ENCODE measurements at places on chromosomes 12 and 14. TPM values are rescaled to one million over a fixed set of nuclear protein-coding genes. Genes with fewer than 3 reads are reported as not detected.
A peak's percentile ranks its signal among the peaks of the same experiment; 100 is the strongest.

Gene AP1G2
- total RNA-seq, result 6.7 TPM

Gene SPPL3
- 5.1 TPM for total RNA-seq

Gene SYT1
- 0.59 TPM for total RNA-seq

Gene AQP5
- total RNA-seq, result 0.07 TPM

Gene BDKRB2
- total RNA-seq, result not detected

Gene ARHGDIB
- total RNA-seq, result 231 TPM

Gene PLBD1
- 0.40 TPM for total RNA-seq

- no peak for DNase-seq
Observed at GRCh38 chr14:64873506-64874219, 6.0 kb downstream of the SPTB start.

GRCh38 chr14:95265106-95266094 is 54.3 kb downstream of the CLMN start:
- peak; percentile 93 for DNase-seq

GRCh38 chr14:52108823-52109222 is 40.0 kb upstream of the NID2 start:
- DNase-seq, result no peak

DNA sequence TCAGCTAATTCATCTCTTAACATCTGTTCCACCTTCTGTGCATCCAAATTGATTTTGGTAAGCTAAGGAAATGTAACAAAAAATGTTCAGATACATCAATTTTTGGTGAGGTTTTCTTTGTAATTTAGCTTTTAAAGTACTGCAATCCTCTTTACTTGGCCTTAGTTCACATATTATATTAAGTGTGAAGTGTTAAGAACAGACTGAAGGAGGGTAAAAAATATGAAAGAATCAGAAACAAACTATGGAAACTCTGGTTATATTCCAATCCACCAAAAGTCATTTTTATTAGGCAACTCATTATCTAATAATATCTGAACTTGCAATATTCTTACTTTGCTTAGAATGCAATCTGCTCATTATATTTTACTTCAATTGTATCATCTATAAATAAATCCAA is 49.1 kb downstream of the CEP290 start:
- no peak for DNase-seq

DNA sequence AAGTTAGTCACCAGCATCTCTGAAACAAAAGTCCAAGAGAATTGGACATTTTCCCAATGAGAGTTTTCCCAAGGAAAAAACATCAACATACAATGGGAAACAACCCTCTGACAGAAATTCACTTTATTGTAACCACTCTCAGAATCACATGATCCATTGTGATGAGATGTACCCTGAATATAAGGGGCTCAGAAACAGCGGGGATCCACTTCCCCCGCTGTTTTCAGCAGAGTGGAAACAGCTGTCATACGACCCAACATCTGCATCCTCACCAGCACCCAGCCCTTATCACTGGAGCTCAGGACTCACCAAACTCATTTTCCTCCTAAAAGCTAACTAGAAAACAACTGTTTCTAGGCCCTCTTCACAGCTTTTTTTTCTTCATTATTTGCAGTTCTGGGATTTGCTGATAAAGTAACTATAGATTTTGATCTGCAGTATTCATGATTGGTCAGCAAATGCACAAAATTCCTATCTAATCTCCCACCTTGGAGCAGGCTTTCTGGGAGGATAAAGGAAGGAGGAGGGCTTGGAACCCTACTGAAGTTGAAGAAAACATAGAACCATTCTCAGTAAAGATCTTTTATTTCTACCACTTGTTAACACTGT is 31.3 kb downstream of the CORO1C start:
- peak; percentile 85 for DNase-seq

DNA sequence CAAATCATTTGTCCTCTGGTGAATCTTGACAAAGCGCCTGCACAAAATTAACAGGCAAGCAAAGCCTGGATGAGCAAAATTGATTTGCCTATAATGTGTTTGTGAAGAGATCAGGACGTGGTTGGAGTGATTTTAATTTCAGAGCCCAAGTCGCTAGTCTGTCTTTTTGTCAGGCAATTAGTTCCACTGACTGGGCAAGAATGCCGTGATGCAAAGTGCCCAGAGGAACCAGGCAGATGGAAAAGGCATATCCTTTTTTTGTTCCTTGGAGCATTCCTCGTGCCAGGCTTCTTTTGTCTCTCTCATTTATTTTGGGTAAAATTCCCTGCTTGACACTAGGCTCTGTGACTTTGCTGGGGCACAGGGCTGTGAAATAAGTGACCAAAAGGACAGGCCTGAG is 65.9 kb upstream of the CCDC198 start:
- DNase-seq, result no peak

GRCh38 chr14:32621585-32621984 is 292.5 kb downstream of the AKAP6 start:
- DNase-seq, result no peak

DNA sequence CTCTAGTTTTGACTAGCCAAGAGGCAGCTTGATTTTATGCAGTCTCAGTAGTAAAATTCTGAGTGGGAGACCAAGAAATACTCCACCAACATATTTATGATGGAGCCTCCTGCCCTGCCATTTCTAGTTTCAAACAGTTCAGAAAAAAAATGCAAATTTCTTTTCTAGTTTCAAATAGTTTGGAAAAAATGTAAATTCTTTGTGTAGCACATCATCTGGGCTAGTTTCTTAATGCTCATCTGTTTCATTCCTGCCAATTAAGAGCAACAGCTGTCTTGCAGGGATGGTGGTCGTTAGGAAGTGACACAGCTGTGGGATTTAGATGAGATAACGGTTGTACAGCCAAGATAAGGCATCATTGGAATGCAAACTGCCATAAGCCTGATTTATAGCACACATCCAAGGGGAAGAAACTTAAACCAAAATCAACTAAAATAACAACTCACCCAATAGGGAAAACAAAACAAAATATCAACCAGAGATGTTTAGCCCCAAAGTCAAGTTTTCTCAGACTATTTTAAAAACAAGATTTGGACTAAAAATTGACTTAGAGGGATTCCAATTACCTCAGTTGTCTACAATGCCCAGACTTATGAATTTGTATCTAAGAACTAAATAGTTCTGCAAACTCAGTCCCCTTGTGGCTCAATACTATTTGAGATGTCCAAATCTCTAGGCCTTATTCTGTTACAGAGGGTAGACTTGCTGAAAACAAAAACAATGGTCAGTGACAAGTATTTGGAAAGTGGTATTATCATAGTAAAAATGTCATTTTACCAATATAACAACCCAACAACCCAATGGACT is 291.3 kb upstream of the ATP2B1 start:
- no peak for DNase-seq

- no peak for DNase-seq
Observed at GRCh38 chr12:48857278-48857994, 5.5 kb upstream of the DDX23 start.

- peak; percentile 95 for DNase-seq
Observed at GRCh38 chr12:6167327-6168280, 32.6 kb upstream of the CD9 start.

GRCh38 chr12:11580125-11580751 is 69.2 kb upstream of the ETV6 start:
- DNase-seq, result peak; percentile 5

DNA sequence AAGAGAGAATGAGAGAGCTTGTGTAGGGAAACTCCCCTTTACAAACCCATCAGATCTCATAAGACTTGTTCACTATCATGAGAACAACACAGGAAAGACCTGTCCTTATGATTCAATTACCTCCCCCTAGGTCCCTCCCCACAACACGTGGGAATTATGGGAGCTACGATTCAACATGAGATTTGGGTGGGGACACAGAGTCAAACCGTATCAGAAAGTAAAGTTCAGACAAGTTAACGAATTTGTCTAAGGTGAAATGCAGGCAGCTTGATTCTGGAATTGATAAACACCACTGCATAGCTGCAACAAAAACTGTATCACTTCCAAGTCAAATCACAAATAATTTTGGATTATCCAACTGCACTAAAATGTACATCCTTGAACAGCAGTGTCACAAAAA is 47.4 kb downstream of the FOXN3 start:
- no peak for DNase-seq

DNA sequence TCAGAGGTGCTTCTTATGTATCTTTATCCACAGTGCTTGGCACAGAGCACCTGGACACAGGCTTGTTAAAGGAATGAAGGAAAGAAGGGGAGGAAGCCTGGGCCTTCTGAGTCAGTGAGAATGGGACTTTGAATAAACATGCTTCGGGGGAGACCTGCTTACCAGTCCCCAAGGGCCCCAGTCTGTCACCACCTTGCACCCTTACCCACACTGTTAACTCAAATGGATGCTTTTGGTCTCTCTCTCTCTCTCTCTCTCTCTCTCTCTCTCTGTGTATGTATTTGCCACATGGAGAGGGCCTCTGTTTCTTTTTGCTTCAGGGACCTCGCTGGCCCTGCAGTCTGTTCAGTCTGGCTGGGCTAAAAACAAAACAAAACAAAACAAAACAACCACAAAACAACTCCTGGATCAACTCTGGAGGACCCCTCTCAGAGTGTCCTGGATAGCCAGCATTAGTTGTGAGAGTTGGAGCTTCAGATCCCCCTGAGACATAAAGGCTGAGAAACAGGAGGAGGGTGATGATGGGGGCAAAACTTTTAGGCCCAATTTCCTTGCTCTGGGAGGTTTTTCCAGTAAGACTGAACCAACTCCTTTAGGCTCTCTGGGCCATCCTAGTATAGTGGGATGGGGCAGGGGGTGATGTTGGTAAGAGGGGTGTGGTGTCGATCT is 1.9 kb downstream of the KIF5A start:
- DNase-seq, result no peak

DNA sequence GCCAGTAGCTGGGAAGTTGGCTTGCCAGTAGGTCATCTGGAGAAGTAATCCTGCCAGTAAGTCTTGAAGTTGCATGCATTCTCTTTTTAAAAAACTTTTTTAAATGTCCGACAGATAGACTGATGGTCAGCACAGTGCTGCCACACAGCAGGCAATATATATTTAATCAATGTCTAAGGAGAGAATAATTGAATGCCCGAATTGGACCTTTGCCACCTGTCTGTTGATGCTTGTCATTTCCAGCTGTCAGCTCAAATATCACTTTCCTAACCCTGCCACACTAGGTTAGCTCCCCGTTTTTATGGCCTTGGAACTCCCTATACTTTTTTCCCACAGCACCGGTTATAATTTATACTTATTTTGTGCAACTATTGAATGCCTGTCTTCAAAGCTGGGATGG is 2.1 kb upstream of the SLC15A4 start:
- no peak for DNase-seq

DNA sequence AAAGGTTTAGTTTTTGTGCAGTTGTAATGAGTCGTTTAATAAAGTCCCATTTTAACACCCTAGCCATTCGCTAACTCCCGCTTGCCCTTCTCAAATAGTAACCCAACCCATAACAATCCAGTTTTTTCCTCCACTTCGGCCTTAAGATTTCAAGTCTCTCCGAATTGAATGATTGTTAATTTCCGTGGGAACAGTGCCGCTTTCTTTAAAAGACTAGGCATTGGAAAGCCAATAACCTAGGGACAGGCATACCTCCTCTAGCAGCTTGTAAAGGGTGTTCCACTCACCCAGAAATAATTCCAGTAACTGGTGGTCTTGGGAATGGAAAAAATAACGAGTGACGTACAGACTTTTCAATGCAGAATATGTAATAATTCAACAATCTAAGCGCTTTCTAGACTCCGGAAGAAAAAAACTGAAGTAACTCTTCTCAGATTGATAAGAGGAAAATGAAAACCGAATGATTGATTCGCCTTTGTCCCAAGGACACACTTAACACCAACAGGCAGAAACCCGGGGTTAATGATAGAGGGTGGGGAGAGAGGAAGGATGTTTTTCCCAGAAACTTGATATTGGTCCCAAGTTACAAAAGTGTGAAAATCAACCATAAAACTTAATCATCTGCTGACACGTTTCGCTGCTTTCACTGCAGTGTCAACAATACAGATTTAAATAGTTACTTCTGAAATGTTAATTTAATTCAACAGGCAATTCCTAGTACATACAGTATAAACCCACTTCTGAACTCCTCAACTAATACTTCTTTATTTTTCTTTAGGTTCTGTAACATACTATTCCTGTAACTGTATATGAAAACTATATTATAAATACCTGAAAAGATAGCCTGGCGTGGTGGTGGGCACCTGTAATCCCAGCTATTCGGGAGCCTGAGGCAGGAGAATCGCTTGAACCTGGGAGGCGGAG is 1.0 kb upstream of the SINHCAF start:
- no peak for DNase-seq

- DNase-seq, result no peak
Observed at GRCh38 chr12:107130830-107131611, 37.7 kb upstream of the CRY1 start.

DNA sequence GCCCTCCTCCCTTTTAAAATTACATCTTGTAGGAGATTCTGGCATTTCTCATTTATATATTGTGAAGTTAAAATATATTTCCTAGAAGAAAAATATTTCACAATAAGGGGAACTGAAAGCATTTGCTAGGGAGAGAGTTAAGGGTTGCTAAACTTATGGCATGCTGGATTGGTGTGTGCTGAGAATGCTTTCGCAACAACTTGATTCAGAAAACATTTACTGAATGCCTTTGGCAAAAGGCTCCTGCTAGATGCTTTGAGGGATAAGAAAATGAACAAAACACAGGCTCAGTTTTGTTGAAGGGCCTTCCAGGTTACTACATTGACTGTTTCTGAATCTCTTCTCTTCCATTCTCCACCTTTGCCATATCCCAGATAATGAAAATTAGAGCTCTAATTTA is 67.5 kb downstream of the DIP2B start:
- DNase-seq, result no peak

DNA sequence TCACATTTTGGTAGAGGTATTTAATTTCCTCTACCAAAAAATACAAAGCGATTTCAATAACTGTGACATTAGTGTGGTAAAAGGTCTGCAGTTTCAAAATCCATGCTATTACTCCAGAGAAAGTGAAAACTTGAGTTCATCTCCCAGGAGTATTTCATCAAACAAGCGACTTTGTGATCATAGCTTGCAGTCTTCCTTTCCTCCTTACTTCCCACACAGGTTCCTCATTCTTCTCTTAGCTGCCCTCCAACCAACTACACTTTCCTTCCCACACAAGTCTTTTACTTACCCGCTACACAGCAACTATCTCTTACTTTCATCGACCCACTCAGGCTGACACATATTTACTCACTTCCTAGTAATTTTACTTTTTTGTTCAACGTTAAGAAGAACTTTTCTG is 413.4 kb upstream of the USP15 start:
- DNase-seq, result no peak

DNA sequence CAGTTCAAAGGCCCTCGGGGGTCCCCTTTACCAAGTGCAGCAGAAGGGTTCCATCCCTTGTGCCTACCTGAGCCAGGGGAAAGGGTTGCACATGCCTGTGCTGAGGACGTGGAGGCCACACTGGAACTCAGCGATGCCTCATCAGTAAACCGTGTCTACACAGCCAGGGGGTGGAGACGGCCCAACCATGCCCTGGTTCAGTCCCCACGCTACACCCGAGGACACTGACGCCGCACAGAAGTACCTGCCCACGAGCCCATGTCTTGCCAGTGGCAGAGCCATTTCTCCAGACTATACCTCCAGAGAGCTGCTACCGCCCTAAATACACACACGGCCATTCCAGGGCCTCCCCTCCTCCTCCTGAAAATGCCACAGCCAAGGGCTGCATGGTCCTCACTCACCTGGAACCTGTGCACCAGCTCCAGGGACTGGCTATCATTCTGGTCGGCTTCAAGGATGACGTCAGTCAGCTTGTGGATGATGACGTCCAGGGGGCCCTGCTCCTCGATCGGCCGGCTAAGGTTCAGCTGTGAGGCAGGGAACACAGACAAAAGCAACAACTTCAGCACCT is 93.4 kb downstream of the CHGA start:
- DNase-seq, result no peak

- DNase-seq, result no peak
Observed at GRCh38 chr12:3038926-3039510, 38.2 kb upstream of the TSPAN9 start.

Data from pulmonary artery endothelial cell (primary cell).